Tracheal epithelial cell (primary cell): ENCODE measurements at places on chromosomes 2 and 18. TPM values are rescaled to one million over a fixed set of nuclear protein-coding genes. Genes with fewer than 3 reads are reported as not detected.

Gene LRP1B
- total RNA-seq, result under 0.01 TPM in 1 of 2 replicates, not detected in the other

Gene ADAM23
- 0.24 TPM in 1 of 2 replicates, not detected in the other for total RNA-seq

Gene MBP
- 31.1 and 35.0 TPM in 2 replicates for total RNA-seq

Gene RNF144A
- total RNA-seq, result 1.7 TPM in 1 of 2 replicates, not detected in the other

Gene FEV
- not detected in 2 replicates for total RNA-seq

Gene G6PC2
- not detected in 2 replicates for total RNA-seq

Gene TRIM43
- 0.48 TPM in 1 of 2 replicates, not detected in the other for total RNA-seq

Gene RSAD2
- total RNA-seq, result 0.21 and 2.2 TPM in 2 replicates

Gene COL4A3
- under 0.01 and 0.96 TPM in 2 replicates for total RNA-seq

Gene REEP1
- total RNA-seq, result 0.24 TPM in 1 of 2 replicates, not detected in the other

Gene RAB11FIP5
- total RNA-seq, result 35.8 and 45.3 TPM in 2 replicates

Gene EMILIN2
- total RNA-seq, result 1.3 and 4.3 TPM in 2 replicates

Gene GDF7
- under 0.01 TPM in 2 replicates for total RNA-seq

Gene TUBA3D
- not detected in 2 replicates for total RNA-seq

Gene DNAJC10
- 92.3 and 109 TPM in 2 replicates for total RNA-seq

Gene SLC11A1
- total RNA-seq, result 0.21 and 1.4 TPM in 2 replicates

Gene SERPINB13
- total RNA-seq, result 9.2 and 20.5 TPM in 2 replicates

Gene ANAPC1
- total RNA-seq, result 56.1 and 66.7 TPM in 2 replicates

Gene QPCT
- 6.4 and 21.2 TPM in 2 replicates for total RNA-seq

Gene CCDC138
- 4.8 and 8.1 TPM in 2 replicates for total RNA-seq

Gene M1AP
- 0.96 and 4.5 TPM in 2 replicates for total RNA-seq

Gene CFC1
- total RNA-seq, result not detected in 2 replicates

Gene TDRD15
- under 0.01 TPM in 1 of 2 replicates, not detected in the other for total RNA-seq

Gene TOGARAM2
- total RNA-seq, result under 0.01 TPM in 1 of 2 replicates, not detected in the other

Gene CTNNA2
- not detected in 2 replicates for total RNA-seq

Gene FAM228A
- total RNA-seq, result 0.43 TPM in 1 of 2 replicates, not detected in the other

Gene CYP27A1
- 1.3 and 3.9 TPM in 2 replicates for total RNA-seq

Gene LHCGR
- not detected in 2 replicates for total RNA-seq

Gene LRATD1
- total RNA-seq, result 16.6 and 41.6 TPM in 2 replicates

Gene IL36A
- 1.7 and 3.0 TPM in 2 replicates for total RNA-seq

Gene POTEJ
- not detected in 2 replicates for total RNA-seq

Gene TWIST2
- 7.0 and 8.5 TPM in 2 replicates for total RNA-seq

Gene FZD7
- total RNA-seq, result 0.85 and 13.7 TPM in 2 replicates

Gene ANO7
- 0.24 TPM in 1 of 2 replicates, not detected in the other for total RNA-seq

Gene RAX
- total RNA-seq, result not detected in 2 replicates

Gene MROH2A
- total RNA-seq, result not detected in 2 replicates

Gene GREB1
- 0.21 and 0.24 TPM in 2 replicates for total RNA-seq

Gene SLC5A7
- not detected in 2 replicates for total RNA-seq

Gene SCYGR8
- total RNA-seq, result not detected in 2 replicates

Gene SERPINB10
- total RNA-seq, result 1.3 and 4.8 TPM in 2 replicates

Gene C1QL2
- not detected in 2 replicates for total RNA-seq

Gene ZSWIM2
- total RNA-seq, result not detected in 2 replicates

Gene STARD6
- total RNA-seq, result 0.43 TPM in 1 of 2 replicates, not detected in the other

Gene PMS1
- total RNA-seq, result 17.6 and 19.6 TPM in 2 replicates

Gene RNU2-63P
- not detected in 2 replicates for total RNA-seq

Gene SPRED2
- total RNA-seq, result 4.1 and 5.3 TPM in 2 replicates

Gene CCL20
- 2.6 and 158 TPM in 2 replicates for total RNA-seq

Gene ARHGAP28
- 0.21 and 0.72 TPM in 2 replicates for total RNA-seq

Gene TLX2
- total RNA-seq, result not detected in 2 replicates

Gene C2orf80
- not detected in 2 replicates for total RNA-seq

Gene LDAH
- total RNA-seq, result 12.1 and 12.8 TPM in 2 replicates

Gene RNF149
- 124 and 147 TPM in 2 replicates for total RNA-seq

Gene CPLX4
- 0.24 TPM in 1 of 2 replicates, not detected in the other for total RNA-seq

Gene UGT1A3
- total RNA-seq, result 0.24 TPM in 1 of 2 replicates, not detected in the other
